Upper lobe of left lung (tissue), 6 donors: ENCODE measurements at places on chromosomes 16 and 17. TPM values are rescaled to one million over a fixed set of nuclear protein-coding genes. Genes with fewer than 3 reads are reported as not detected.

GRCh38 chr17:82442643-82443464, 7.7 kb downstream of the CYBC1 start:
- H3K36me3 ChIP-seq: peaks cover 6% of the 10 kb centered on the region
- H3K4me1 ChIP-seq: peaks cover 36% of the 10 kb centered on the region
- H3K27ac ChIP-seq: no peak overlapping the region
- no peaks in the 10 kb centered on the region for H3K27me3 ChIP-seq
- no peak overlapping the region for H3K4me3 ChIP-seq

DNA sequence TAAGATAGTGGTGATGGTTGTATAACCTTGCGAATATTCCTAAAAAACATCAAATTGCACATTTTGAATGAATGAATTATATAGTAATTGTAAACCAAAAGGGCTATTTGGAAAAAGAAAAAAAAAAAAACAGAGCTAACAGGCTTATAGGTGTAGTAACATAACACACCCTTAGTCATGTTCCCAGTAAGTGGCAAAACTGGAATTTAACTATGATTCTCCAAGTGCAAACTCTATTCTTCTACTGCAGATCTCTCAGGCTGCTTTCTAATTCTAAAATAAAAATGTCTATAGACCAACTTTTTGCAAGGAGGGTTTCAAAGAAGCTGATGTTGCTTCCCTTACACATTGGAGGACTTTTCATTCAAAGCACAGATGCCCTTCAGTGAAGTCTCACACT, 293.2 kb upstream of the MON1B start:
- H3K27me3 ChIP-seq: no peaks in the 10 kb centered on the region
- no peaks in the 10 kb centered on the region for H3K4me1 ChIP-seq
- no peak overlapping the region for H3K27ac ChIP-seq
- no peaks in the 10 kb centered on the region for H3K36me3 ChIP-seq

GRCh38 chr17:2346475-2346874, 9.2 kb downstream of the SGSM2 start:
- no peaks in the 10 kb centered on the region for H3K4me1 ChIP-seq
- no peak for DNase-seq
- H3K27ac ChIP-seq: peak overlapping the region; percentile 4
- H3K4me3 ChIP-seq: no peak overlapping the region

- H3K4me3 ChIP-seq: no peak overlapping the region
- DNase-seq: no peak
- H3K4me1 ChIP-seq: no peaks in the 10 kb centered on the region
These were observed 546.4 kb upstream of the SALL1 start for GRCh38 chr16:51697454-51697853.

DNA sequence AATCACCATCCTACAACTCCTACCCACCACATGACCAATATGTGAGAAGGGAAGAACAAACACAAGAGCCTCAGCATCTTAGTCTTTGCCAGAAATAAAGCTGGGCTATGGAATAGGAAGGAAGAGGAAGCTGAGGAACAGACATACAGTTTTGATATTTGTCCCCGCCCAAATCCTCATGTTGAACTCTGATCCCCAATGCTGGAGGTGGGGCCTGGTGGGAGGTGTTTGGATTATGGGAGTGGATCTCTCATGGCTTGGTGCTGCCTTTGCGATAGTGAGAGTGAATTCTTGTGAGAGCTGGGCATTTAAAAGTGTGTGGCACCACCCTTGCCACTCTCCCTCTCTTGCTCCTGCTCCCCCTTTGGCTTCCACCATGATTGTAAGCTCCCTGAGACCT, 52.4 kb upstream of the NLK start:
- H3K27ac ChIP-seq: no peak overlapping the region
- H3K36me3 ChIP-seq: no peaks in the 10 kb centered on the region
- H3K4me1 ChIP-seq: peaks cover 5% of the 10 kb centered on the region
- H3K4me3 ChIP-seq: no peak overlapping the region

Gene PIRT
- not detected for total RNA-seq

Gene ZNF19
- 9.4 TPM for total RNA-seq

Gene GNG13
- total RNA-seq: not detected

Gene TNP2
- total RNA-seq: not detected
